ENCODE measurements at places on chromosomes 6 and 20.

- no peak for DNase-seq
Observed at GRCh38 chr6:62652692-62653328, 366.8 kb upstream of the KHDRBS2 start.

DNA sequence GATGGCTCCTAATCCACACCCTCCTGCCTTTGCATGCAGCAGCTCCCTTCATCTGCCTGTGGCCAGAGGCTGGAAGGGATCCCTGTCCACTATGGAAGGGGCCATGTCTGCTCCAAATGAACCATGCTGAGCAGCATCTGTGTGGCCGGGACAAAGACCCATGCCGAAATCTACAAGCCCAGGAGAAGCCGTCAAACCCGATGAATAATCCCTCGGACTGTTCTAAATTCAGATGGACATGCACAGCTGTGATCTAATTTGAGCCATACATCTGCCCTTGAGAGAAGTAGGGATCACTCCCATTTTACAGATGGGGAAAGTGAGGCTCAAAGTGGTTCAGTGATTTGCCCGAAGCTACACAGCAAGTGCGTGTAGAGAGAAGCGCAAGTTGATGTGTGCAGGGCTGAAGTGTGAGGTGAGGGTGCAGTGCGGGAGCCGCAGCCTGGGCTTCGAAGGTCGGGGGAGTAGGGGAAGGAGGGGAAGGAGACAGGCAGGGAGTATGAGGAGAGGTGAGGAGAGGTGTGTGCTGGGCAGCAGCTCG, 22.6 kb upstream of the CDH22 start:
- no peak for DNase-seq

GRCh38 chr20:48879612-48880245, 41.8 kb upstream of the ARFGEF2 start:
- DNase-seq = no peak

- no peak for DNase-seq
Observed at GRCh38 chr6:28537509-28538140, 11.9 kb downstream of the GPX5 start.

DNA sequence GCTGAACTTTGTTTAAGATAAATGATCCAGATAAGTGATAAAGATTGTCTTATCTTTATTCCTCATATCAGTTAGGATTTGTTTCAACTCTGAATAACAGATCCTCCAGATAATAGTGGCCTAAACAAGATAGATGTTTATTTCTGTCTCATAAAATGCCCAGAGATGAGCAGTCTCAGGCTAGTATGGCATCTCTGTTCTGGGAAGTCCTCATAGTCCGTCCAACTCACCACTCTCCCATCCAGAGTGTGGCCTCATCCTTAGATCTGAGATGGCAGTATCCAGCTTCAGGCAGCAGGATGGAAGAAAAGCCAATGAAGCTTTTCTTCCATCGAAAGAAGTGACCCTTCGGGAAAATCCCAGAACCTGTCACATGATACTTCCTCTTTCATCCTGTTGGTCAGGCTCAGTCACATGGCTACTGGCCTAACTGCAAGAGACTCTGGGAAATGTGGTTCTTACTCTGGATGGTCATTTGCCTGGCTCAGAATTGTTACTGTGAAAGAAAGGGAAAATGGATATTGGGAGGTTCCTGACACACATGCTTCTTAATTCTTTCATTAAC, 29.4 kb upstream of the TAGAP start:
- DNase-seq = peak; percentile 11

GRCh38 chr6:72741083-72741482, 119.2 kb downstream of the KCNQ5 start:
- no peak for DNase-seq

GRCh38 chr6:130825772-130826441, 1.3 kb upstream of the SMLR1 start:
- no peak for DNase-seq

DNA sequence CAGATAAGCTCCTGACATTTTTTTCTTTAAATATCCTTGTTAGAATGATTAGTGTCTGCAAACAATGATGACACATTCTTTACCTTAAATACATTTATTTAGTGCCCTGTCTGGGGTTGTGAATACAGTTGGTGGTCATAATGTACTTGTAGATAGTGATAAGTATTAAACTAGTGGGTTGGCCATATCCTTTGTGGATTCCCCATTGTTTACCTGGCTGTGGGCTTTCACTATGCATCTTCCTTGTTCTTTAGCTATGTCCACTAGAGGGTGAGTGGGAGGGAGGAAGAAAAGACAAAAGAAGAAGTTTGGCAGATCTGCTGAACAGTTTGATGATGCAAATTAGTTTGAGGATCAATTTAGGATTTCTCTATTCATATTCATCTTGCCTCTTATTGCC, 15.7 kb downstream of the HS3ST5 start:
- DNase-seq = no peak

- no peak for DNase-seq
Observed at GRCh38 chr6:170124150-170124549, 166.7 kb downstream of the DLL1 start.

- DNase-seq = no peak
Observed at GRCh38 chr20:1537731-1538058, 19.8 kb downstream of the SIRPD start.

GRCh38 chr20:50297498-50298376, 107.1 kb downstream of the CEBPB start:
- no peak for DNase-seq

GRCh38 chr6:163745536-163746400, 331.2 kb downstream of the QKI start:
- peak; percentile 75 for DNase-seq

DNA sequence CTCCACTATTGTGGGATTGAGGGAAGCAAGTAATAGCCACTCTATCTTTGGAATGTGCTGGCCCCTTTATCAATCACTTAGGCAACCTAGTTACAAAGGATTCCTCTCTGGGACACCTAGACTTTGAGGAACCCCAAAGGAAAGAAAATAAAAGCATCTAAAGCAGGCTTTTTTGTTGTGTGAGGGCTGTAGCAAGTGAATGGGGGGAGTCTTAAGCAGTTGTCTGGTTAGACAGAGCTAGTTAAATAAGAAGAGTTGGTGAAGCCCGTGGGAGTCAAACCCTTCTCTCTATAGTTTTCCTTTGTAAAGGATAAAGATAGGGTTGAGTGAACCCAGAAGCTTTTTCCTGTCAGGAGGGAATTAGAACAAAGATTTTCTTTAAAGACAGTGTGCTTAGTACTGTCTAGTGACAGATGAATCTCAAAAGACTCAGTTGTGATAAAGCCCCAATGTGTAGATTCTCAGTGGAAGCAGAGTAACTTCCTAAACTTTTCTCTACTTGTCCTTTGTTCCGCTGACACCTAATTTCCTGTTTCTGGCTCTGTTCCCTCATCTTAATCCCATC, 63.3 kb downstream of the HDGFL1 start:
- no peak for DNase-seq

DNA sequence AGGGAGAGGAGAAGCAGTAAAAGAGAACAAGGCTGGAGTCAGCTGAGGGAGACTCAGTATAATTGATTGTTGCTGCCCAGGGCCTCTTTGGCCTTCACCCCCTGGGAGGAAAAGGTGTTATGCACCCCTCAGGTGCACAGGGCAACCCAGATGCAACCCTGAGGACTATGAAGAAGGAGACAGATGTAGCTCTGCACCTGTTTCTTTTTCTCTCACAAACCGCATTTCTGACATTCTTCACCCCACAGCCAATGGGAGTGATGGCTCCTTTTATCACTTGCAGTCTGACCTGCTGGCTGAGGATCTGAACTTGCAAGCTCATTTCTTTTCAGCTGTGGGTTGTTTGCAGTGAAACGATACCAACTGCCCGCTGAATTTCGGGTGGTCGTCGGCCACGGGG, 64.1 kb upstream of the F13A1 start:
- DNase-seq = no peak

DNA sequence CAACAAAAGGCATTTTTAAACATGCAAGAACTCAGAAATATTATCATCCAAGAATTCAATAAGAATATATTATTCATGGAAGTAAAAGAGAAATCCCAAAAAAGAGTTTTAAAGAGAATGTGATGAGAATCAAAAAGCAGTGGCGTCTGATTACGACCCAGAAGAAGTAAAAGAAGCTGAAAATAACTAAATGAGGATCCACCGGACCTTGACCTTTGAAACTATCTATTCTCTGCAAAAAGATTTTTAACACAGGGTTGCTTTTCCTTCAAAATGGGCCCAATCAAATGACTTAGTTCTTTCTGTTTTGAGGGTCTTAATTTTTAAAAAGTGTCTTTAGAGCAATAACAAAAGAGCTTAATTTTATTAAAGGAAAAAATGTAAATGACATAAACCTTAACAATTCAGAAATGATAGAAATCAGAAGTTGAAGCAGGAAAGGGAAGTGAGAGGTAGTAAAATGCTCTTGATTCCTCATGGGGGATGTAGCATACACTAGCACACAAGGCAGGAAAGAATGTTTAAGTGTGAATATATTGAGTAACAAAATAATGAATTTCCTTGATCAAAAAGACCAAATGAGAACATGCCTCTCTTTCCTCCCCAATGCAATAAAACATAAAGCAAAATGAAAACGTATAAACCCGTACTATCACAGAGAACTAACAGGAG, 223.1 kb upstream of the PRDM1 start:
- DNase-seq = no peak

GRCh38 chr20:42686057-42686456, 503.6 kb downstream of the PTPRT start:
- no peak for DNase-seq

- DNase-seq = no peak
Observed at GRCh38 chr6:114558153-114558552, 215.3 kb upstream of the HS3ST5 start.

- no peak for DNase-seq
Observed at GRCh38 chr20:35490736-35491181, 35.4 kb downstream of the CEP250 start.

DNA sequence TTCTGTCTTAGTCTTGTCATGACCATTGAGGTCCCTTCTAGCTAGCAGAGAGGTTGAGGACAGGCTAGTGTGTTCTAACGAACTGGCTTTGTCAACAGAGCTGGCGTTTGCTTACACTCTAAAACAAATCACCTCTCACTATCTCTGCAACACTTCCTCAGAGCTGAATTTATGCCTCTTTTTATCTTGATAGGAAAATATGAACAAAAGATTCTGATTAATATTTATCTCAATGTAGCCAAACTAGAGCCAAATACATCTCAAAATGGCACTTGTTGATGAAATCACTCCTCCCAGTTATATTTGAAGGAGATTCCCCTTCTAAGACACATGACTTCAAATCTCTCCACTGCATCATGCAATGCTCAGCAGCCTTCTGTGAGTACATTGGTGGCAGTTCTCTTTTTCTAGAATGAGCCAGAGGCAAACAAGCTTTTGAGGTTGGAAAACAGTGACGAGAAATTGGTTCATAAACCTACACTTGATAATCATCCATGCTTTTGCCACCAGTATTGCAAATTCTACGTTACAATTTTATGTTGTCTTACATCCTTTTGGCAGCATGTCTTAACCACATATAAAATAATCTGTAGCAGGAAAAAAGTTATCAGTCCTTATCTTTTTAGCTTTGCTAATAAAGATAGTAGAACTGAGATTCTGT, 615.7 kb upstream of the CITED2 start:
- DNase-seq = no peak

DNA sequence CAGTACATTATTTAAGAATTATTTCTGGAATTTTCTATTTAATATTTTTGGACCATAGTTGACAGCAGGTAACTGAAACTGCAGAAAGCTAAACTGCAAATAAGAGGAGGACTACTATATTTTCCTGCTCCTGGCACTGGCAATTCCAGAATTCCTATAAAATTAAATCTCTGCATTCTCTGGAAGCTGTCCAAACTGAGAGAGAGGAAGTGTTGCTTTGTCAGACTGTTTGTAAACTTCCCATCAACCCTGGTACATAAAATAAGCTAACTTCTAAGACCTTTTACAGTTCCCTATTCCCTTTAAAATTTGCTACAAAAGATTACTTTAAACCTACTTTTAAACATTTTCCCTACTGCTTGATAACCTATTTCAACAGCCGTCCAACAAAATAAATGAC, 196.1 kb upstream of the RUNX2 start:
- DNase-seq = no peak

- no peak for DNase-seq
Observed at GRCh38 chr6:158706369-158706982, 56.6 kb downstream of the SYTL3 start.

- no peak for DNase-seq
Observed at GRCh38 chr6:119736296-119737021, 386.9 kb upstream of the MAN1A1 start.

GRCh38 chr6:134070271-134070670, 17.8 kb upstream of the SLC2A12 start:
- DNase-seq = no peak

DNA sequence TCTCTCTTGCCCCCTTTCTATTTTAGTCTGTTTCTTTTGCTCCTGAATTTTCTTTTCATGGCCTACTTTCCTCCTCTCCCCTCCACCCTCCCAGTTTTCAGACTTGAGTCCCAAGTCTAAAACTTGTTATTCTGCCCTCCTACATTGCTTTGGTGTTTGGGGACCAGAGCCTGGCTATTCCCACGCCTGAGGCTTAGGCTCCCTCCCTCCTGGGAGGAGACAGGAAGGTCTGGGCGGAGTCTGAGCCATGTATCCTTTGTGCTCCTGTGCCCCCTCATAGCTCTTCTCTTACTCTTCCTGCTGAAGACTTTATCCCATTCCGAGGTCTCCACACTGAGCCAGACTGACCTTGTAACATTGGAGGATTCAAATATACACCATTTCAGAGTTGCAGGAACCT, 69.5 kb downstream of the DAAM2 start:
- DNase-seq = no peak

DNA sequence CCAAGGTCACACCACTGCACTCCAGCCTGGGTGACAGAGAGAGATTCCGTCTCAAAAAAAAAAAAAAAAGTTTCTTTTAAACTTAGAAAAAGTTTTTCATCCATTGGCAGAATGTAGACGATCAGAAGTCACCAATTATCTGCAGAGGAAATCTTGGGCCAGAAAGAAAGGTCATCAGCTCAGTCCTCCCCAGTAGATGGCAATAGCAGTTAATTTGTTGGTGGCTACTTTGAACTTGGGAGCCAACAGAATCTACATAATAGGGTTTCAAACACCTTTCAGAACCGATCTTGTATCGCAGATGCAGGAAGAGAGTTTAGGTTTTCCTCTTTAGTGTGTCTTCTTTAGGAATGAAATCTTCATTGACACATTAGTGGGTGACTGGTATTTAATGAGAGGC, 41.7 kb downstream of the LBP start:
- no peak for DNase-seq

GRCh38 chr6:21061892-21062291, 527.6 kb downstream of the CDKAL1 start:
- no peak for DNase-seq

GRCh38 chr6:19929312-19929711, 92.1 kb downstream of the ID4 start:
- no peak for DNase-seq

- no peak for DNase-seq
Observed at GRCh38 chr6:136677344-136677743, 114.9 kb downstream of the MAP3K5 start.

DNA sequence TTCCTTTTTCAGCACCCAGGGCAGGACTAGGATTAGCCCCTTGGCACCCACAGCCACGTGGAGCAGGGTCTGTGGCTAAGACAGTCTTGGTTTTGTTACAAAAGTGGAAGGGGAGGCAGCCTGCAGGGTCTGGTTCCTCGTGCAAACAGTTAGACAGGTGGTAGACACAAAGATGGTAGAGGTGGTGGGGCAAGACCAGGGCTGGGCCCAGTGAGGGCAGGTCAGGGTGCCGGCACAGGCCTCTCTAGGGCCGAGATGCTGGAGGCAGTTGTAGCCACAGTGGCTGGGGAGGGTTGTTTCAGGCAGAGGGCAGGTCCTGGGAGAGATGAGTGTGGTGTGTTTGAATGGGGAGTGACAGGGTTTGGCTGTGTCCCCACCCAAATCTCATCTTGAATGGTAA, 161.6 kb downstream of the SMOC2 start:
- DNase-seq = no peak
